ENCODE measurements at places on chromosomes 3 and 15.

- DNase-seq = no peak
These were observed 552.4 kb upstream of the CCDC54 start for GRCh38 chr3:106824856-106825255.

DNA sequence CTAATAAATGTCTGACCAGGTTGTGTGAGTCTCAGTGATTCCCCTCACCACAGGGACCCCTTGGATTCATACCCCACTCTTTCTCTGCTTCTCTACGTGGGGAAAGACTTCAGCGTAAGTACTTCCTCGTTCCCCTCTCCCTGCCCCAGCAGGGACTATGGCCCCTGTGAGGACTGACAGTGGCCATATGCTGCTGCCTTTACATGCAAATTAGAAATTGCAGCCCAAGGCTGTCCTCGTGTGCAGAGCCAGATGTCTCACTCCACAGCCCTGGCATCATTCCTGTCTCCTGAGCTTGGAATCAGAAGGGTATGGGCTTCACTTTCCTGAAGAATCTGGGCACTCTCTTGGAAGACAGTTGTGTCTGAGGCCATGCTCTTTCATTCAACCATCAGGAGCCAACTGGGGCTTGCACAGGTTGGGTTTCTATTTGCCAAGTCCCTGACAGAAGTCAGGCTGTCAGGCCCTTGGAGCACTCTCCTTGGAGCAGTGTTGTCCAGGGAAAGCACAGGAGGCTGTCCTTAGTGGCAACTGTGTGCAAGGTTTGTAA, 30.5 kb upstream of the IQCF2 start:
- DNase-seq = no peak

DNA sequence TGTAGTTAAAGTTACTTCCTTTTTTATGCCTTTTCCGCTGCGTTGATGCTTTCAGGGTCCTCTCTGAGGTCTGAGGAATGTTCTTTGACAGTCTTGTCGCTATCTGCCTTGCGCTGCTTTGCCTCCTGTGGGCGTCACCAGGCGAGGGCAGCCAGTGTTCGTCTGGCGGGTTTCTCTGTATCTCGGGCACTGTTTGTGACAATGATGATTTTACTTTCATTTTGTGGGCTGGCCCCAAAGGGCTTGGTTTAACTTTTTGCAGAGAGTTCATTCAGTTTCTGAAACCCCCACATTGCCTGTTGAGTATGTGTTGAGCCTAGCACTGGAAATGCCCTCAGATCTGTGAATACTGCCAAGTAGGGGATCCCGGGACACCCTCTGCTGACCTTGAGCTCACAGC, 24.6 kb upstream of the SACM1L start:
- DNase-seq = no peak

- DNase-seq = no peak
These were observed 347.5 kb upstream of the TMCO5A start for GRCh38 chr15:37586976-37587375.

- DNase-seq = no peak
These were observed 198.7 kb upstream of the PFN2 start for GRCh38 chr3:150169330-150169940.

- DNase-seq = no peak
These were observed 400.8 kb upstream of the PPP2R3A start for GRCh38 chr3:135564696-135565095.

DNA sequence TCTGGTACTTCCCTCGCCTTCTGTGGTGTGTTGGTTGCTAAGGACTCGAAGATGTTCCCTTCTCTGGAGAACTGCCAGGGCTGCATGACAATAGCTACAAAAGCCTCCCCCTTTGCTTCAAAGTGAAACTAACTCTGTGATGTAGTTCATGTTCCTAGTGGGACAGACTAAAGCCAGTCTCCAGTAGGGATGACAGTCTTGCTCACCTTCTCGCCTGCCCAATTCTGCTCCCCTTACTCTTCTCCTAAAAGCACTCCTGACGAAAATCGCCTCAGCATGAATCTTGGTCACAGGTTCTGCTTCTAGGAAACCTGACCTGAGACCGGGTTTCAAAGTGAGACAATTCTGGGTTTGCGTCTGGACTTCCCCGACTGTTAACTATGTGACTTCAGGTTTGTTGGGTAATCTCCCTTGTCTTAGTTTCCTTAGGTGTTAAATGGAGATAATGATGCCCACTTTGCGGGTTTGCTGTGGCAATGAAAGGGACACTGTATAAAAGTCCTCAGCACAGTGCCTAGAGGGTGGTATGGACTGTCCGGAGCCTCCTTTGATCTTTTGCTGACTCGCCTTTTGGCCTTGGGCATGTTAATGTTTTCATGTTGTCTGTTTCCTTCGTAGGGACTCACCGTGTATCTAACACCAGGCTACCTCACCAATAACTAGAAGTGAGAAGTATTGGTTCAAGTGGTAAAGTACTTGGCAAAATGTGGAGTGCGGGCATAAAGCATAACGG, 24.9 kb upstream of the THRB start:
- peak; percentile 60 for DNase-seq

DNA sequence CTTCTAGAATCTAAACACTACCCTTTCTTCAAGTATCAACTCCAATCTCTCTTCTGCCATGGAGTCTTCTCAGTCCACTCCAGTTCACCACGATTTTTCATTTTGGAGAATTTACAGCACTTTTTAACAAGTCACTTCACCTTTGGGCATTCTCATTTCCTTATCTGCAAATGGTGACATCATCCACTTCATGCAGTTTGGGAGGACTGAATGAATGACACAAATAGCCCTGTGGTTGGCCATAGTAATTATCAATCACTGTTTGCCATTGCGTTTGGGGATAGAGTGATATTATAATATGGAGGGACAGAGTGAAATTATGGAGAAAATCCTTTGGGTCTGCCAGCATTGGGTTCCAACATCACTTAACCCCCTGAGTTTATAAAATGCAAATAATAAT, 38.0 kb upstream of the TM4SF1 start:
- no peak for DNase-seq

GRCh38 chr3:17964108-17964507, 221.7 kb upstream of the TBC1D5 start:
- DNase-seq = no peak

- no peak for DNase-seq
These were observed 583 bp downstream of the IL17RE start for GRCh38 chr3:9903238-9903624.

- DNase-seq = no peak
These were observed 4.5 kb upstream of the NANOGP8 start for GRCh38 chr15:35089551-35089950.

DNA sequence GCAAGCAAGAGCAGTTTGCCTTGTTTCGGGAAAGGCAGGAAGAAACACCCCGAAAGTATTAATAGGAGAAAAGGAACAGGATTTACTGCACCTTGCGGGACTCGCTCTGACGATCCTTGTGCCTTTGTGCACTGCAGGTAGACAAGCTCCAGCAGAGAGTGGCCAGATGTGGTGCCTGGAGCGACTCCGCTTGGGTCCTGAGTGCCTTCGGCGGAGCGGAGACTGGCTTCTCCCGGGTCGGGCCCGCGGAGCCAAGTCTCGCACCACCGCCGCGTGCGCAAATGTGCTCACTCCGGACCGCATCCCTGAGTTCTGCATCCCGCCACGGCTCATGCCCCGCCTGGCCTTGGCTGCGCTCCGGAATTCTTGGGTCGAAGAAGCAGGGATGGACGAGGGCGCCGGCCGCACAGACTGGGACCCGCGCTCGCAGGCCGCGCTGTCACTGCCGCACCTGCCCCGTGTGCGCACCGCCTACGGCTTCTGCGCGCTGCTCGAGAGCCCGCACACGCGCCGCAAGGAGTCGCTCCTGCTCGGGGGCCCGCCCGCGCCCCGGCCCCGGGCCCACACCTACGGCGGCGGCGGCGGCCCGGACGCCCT, 769 bp downstream of the C2CD4A start:
- no peak for DNase-seq

DNA sequence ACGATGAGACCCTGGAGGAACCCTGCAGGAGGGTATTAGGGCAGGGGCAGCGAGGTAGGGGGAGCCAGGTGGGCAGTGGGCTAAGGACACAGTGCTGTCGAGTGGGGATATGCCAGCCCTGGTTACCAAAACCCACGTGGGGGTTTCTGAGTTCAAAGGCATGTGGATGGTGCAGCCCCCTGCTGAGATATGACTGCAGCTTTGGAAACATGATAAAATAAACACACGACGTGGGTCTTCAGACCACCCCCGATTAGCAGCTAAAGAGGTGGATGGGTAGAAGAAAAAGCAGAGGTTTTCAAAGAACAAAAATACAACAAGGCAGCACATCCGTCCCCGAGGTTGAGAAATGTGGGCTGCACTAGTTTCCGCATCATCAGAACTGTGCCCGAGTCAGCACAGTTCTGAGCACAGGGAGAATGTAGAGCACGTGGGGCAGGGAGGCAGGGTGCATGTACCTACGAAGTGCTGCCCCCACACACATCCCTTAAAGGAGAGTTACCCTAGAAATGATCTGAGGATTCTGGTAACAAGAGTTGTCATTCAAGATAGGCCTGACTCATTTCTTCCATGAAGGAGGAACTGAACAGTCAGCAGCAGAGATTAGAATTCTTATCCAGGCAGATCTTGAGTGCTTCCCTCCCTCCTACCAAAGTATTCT, 121.3 kb downstream of the RPLP1 start:
- no peak for DNase-seq

GRCh38 chr3:188594139-188594538, 440.2 kb downstream of the LPP start:
- DNase-seq = no peak

DNA sequence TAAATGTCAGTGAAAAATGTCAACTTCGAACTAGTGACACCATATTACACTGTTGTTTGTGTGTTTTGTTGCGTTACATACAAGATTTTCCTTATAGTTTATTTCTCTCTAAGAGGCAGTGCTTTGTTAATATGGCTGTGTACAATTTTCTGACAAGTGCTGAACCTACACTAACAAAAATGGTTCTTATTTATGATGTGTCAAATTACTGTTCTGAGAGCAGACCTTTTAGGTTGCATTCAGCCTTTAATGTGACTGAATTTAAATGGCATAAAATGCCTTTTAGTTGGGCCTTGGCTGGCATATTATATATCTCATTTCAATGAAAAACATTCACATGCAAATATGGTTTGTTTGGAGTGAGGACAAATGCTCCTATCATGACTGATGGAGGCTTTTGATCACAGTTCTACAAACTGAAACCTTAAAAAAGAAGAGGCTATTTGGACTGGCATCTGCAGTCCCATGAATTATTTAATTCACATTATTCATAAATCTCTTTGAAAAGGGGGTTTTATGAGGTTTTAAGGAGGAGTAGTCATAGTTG, 750.6 kb downstream of the CADM2 start:
- no peak for DNase-seq

DNA sequence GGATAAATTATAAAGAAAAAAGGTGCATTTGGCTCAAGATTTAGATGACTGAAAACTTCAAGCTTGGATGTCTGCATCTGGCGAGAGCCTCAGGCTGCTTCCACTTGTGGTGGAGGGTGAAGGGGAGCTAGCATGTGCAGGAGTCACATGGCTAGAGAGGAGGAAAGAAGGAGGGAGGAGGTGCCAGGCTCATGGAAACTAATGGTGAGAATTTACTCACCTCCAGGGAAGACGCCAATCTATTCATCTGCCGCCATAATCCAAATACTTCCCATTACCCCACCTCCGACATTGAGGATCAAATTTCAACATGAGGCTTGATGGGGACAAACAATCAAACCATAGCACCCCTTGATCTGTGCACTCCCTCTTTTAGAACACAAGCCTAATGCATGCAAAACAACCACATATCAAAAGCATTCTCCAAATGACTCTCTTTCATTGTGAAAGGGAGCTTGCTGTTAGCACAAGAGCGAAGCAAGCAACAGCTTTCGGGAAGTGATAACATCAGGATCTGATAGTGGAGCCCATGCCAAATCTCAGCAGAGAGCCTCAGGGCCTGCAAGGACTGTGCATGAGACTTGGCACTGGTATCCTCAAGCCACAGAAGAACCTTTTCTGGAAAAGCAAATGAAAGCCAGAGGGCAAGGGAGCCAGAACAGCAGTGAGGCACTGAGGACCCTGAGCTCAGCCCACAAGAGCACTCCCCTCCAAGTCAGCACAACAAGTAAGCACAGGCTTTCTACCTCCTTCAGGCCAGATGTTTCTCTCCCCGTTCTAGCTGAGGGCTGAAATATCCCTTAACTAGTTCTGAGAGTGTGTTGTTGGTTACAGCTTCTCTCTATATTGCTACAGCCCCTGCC, 50.2 kb upstream of the THBS1 start:
- DNase-seq = no peak

DNA sequence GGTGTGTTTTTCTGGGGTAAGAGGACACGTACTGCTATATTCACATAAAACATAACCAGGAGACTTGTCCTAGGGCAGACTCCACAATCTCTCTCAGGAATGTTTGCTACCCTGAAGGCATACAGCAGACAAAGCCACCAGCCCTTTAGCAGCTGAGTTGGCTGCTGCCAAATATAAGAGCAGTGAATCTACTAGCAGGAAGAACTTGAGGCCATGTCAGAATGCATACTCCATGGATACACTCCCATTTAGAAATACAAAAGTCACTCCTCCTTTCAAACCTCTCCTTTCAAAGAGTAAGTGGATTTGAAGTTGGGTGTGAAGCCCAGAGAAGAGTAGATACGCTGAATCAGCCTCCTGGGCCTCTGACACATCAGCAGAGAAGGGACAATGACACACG, 94.1 kb downstream of the CADPS start:
- no peak for DNase-seq

DNA sequence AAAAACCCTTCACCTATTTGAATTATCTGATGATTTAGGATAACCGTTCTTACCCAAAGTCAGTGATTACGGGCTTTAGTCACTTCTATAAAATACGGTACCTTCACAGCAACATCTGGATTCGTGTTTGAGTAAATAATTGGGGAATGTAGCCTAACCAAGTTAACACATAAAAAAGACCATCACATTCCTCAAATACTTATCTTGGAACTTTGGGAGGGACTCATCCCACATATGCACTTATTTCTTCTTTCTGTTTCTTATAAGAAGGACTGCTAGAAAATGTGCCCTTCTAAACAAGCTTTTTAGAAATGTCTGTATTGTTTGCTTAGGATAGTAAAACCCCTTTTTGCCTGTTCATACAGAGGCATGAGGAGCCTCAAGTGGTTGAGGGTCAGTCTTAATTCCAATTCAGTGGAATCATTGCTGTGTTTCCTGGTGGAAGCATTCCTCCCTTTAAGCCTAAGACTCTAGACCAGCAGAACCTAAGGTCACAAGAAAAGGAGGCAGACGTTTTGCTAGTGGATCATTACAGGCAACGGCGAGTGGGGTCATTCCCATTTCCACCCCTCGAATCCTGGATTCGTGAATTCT, 67.5 kb downstream of the TMEM44 start:
- no peak for DNase-seq

GRCh38 chr15:90266061-90266431, 574 bp downstream of the NGRN start:
- DNase-seq = no peak

- no peak for DNase-seq
These were observed 9.6 kb downstream of the EMC3 start for GRCh38 chr3:9976721-9977709.

DNA sequence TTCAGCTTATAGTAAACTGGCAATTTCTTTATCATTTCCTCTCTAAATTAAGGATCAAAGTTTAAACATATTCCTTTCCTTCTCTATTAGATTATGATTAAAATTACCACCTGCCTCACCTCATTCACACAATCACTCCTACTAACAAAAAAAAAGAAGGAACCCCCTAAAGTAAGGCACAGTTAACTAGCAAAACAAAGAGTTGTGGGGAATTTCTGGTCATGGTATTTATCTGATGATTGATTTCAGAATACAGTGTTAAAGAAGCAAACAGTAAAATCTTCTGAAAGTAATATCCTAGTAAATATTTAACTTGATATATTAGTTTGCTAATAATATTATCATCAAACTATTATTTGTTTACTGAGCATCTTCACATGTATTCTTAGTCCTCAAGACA, 8.8 kb downstream of the GBE1 start:
- DNase-seq = no peak

- DNase-seq = no peak
These were observed 200.3 kb downstream of the ADAMTS17 start for GRCh38 chr15:100141311-100142001.

Measured in left kidney (tissue), 8 donors.